Activated CD4-positive, alpha-beta memory T cell treated with anti-CD3 and anti-CD28 coated beads, Interleukin-2, amount 10 ng/mL, durations not matched to agents 7 days and 5 days (primary cell): ENCODE measurements at places on chromosomes 5 and 9.

DNA sequence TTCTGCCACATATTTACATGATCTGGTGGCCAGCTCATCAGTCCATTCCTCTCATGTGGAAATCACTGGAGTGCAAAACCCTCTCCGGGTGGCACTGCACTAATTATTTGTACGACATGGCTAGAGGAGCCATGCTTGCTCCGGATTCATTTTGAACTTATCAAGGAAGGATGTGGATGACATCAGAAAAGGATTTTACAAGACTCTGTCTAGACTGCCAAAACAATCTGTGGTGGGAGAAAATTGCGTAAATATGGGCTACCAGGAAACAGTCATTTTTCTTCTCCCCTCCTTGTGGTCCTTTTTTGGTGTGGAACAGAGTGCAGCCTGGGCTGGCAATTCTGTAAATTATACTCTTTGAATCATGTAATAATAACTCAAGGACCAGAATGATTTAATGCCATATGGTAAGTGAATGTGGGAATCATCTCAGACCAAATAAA, 123.4 kb upstream of the IFNE start:
- no peak for DNase-seq

DNA sequence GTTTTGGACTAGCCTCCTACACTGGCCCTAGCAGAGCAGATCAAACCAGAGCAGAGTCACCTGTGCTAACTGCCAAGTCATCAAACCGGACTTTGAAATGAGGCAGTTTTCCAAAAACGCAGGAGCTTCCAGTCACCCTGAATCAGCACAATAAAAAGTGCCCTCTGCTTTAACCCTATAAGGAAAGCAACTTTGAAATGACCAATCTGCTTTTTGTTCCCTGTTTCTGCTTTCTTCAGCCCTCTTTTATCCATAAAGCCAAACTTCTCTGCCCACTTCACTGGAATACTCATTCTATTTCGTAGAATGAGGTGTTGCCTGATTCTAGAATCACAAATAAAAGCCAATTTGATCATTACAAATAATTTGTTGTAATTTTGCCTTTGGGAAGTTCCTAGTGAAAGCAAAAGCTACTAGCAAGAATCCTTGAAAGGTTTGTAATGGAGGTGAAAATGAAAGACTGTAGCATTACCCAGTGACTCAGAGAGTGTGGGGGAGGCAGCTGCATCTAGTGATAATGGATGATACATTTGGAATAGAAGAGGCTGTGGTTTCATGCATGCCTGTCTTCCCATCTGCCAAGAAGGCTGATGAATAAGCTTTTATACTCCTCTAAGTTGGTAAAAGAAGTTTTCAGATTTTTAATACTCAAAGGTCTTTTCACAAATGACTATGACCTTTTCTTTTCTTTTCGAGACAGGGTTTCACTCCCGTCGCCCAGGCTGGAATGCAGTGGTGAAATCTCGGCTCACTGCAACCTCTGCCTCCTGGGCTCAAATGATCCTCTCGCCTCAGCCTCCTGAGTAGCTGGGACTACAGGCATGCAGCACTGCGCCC, 14.9 kb downstream of the SPAAR start:
- no peak for DNase-seq

DNA sequence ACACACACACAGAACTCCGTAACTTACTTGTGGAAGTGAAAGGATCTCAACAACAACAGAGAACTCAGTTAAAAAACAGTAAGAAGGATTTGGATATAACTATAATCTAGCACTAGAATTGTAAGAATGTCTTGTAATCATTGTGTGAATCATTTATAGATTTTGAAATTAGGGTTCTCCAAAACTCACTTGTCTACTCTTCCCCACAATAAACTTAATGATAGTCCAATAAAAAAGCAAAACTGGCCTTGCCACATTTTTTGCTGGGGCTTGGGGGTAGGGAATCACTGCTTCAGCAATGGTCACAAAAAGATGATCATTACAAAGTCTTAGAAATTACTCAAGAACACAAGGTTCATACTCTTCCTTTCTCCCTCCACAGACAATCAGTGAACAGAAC, 8.8 kb downstream of the TBCA start:
- no peak for DNase-seq

DNA sequence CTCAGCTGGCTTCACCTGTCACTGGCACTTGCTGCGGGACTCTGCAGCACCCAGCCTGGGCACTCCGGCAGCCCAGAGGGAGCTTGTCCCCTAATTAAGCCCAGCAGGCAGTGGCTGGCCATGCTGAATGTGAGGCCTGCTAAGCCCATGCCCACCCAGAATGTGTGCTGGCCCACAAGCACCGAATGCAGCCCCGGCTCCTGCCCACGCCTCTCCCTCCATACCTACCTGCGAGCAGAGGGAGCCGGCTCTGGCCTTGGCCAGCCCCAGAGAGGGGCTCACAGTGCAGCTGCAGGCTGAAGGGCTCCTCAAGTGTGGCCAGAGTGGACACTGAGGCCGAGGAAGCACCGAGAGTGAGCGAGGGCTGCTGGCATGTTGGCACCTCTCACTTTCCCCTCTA, 32.4 kb upstream of the SUB1 start:
- DNase-seq: no peak

DNA sequence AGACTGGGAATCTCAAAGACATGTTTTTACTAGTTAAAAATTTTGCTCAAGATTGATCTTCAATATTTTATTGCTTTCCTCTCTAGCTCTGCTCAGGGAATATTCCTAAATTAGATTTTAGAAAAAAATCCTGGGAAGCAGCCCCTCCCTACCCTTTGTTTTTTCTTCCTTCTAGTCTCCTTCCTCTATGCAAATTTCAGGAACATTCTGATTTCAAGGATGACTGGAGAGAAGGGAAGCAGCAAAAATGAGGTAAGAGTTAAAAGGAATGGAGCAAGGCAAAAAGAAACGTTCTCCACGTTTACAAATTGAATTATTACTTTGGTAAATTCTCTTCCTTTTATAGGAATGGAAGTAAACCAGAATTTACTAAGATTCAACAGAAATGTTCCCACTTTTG, 493.4 kb upstream of the TUSC1 start:
- no peak for DNase-seq

- peak; percentile 83 for DNase-seq
Measured at GRCh38 chr9:136978073-136978864, 965 bp downstream of the PTGDS start.

DNA sequence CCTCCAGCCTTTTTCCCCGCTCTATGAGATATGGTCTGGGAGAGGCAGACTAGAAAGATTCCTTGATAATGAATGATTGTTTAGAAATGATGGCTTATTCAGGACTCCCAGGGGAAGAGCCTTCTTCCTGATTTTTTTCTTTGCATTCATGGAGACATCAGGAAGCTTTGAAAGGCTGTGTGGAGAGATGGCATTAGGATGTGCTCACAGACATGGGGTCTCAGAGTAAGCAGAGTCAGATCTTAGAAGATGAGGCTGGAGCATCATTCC, 37.1 kb downstream of the PPARGC1B start:
- no peak for DNase-seq

- no peak for DNase-seq
Measured at GRCh38 chr5:154521756-154522155, 43.7 kb upstream of the HAND1 start.

DNA sequence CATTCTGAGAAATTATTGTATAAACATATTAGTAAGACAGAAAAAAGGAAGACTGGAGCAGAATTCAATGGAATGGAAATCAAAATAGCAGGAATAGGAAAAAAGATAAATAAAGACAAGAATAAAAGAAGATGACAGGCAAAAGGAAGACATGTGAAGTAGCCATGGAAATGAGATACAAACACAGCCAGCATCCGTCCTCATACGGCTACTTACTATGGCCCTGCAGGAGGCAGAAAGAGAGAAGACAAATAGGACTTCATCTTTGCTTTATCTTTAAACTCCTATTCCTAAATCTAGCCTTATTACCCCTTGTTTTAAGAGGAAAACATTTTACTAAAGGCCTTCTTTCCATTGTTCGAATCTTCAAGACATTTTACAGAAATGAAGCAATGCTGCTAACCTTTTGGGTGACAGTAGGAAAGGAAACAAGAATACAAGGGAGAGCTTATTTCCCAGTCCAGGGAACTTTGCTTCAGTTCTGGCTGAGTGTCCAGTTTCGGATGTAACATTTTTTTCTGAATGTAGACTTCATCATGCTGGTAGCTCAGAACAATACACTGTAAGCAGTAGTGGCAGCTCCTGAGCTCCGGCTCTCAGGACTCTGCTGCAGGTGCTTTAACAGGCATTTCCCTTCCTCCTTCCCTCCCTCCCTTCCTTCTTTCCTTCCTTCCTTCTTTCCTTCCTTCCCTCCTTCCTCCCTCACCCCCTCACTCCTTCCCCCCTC, 106.4 kb upstream of the SLC12A2 start:
- DNase-seq: no peak

GRCh38 chr5:43569236-43569746, 12.4 kb upstream of the PAIP1 start:
- DNase-seq: no peak

GRCh38 chr5:169757016-169757415, 119.9 kb downstream of the DOCK2 start:
- DNase-seq: no peak

DNA sequence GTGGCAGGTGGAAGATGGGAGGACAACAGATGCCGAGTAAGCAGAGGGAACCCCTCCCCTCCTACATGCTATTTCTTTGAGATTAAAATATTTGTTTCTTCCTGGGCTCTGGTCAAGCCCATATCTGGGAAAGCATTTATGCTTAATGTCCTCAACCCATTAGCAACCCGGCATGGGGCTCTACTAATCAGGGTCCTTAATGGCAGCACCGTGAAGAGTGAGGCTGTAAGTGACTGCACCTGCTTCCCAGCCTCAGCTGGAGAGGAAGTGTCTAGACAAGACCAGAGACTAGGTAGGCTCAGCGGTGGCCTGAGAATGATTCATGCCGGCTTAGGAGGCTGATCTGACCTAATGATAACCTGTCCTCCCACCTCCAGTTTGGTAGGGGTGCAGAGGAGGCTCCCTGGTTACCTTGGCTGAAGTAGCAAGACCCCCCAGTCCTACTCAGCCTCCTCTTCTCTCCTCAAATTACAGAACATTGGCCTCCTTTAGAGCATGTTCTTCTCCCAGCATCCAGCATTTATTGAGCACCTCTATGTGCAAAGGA, 61.3 kb upstream of the HSPA9 start:
- no peak for DNase-seq
